ENCODE measurements at places on chromosomes 5 and 9.

DNA sequence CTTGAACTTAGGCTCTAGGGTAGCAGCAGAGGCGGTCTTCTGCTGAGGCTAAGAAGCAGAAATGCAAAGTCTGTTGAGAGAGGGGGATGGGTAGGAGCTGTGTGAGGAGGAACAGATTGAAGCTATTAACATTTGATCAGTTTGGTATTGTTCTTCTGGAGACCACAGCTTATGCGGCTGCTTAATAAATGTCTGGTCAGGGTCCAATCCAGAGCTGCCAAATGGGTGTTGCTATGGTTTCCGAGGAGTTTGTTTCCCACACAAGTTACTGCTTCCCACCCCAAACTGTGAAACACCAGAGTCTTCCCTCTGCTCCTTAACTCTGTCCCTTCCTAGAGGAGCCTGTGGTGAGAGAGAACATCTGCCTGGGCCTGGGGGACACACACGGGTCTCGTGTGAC, 142.2 kb upstream of the KLF4 start:
- no peak for DNase-seq

DNA sequence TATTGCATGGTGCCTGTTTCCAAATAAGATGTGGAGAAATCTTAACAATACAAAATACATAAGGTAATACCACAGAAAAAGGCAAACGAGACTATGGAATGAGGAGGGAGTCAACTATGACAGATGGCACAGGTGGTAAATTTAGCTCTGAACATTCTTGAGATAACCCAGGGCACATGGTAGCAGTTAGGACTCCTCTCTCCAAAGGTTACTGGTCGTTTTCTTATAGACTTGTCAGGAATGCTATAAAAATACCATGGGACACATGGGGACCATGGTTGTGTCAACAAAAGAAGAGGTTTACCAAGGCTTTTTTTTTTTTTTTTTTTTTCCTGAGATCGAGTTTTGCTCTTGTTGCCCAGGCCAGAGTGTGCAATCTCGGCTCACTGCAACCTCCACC, 209.4 kb upstream of the RFX3 start:
- no peak for DNase-seq

DNA sequence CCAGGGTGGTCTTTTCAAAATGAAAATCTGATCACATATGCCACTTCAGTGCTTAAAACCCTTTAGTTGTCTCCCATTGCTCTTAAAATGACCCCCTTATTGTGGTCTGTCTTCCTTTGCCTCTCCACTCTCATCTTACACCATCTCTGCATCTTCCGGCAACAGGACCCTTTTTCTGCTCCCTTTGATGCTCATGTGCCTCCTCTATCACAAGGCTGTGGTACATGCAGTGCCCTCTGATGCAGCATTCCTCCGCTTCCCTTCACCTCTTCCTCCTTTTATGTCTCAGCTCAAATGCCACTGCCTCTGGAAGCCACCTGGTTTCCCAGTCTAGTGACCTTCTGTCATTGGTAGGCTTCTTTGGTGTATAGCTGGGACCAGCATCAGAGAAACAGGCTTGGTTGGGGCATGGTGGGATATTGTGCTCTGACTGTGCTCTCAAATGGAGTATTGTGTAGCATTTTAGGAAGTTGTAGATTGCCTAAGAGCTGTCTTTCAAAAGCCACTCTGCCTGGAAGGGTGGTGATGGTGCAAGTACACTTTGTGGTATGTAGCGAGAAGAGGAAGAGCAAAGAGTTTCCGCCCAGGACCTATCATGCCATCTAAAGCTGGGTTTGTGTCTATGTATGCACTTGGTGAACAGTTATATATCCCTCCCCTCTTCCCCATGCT, 28.1 kb downstream of the ARHGAP26 start:
- DNase-seq, result no peak

DNA sequence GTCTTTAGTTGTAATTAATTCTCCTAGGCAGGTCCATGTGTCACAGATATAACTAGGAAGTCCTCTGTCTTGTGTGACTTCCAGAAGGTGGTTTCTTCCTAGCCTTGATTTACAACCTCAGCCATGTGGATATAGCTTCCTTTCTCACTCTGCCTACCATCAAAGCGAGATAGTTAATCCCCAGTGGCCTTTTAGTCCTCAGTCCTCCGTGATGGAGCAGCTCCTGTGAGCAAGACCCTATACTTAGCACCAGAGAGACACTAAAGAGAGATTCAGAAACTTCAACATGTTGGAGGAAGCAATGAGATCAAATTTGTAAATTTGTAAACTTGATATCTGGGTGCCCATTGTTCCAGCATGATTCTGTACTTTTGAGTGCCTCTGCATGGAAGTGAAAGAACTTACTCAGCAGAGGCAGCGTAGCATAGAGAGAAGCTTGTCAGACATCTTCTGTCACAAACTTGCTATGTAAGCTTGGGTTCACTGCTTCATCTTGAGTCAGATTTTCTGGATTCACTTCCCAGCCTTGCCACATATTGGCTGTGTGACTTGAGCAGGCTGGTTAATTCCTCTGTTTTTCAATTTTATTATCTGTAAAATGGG, 170.2 kb upstream of the NR3C1 start:
- no peak for DNase-seq

DNA sequence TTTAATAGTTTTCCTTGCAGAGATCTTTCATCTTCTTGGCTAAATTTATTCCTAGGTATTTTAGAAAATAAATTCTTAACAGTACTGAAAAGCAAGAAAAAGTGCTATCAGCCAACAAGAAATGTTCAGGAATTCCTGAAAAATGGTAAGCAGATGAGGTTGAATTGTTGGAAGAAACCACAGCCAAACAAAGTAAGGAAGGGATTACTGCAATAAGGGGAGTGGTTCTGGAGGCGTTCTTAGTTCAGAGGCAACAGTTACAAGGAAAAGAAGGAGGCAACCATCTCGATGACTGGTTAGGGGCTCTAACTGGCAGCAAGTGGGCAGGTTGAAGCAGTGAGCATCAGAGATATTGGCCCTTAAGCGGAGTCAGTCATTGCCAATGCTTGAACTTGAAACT, 12.8 kb upstream of the OR13J1 start:
- no peak for DNase-seq

DNA sequence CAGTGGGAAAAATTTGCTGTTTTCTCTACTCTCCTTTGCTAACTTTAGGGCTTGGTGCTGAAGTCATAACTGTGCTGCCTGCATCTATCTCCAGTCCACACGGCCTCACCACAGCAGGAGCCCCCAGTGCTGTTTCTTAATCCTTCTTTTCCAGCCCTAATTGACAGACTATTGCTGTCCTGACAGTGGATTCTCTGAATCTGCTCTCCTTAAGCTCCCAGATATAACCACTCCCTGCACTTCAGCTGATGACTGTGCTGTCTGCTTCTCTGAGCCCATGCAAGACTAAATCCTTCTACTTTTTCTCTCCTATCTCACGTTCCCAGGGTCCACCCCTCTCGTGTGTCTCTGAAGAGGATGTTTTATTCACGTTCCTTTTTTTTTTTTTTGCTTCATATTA, 19.7 kb upstream of the GRIA1 start:
- no peak for DNase-seq

- no peak for DNase-seq
Observed at GRCh38 chr5:142304013-142304701, 20.7 kb downstream of the SPRY4 start.

- DNase-seq, result no peak
Observed at GRCh38 chr5:180691046-180691445, 41.6 kb upstream of the FLT4 start.

- DNase-seq, result no peak
Observed at GRCh38 chr5:7518947-7519560, 123.1 kb downstream of the ADCY2 start.

- DNase-seq, result peak; percentile 7
Observed at GRCh38 chr9:93827545-93828330, 127.4 kb downstream of the BARX1 start.

DNA sequence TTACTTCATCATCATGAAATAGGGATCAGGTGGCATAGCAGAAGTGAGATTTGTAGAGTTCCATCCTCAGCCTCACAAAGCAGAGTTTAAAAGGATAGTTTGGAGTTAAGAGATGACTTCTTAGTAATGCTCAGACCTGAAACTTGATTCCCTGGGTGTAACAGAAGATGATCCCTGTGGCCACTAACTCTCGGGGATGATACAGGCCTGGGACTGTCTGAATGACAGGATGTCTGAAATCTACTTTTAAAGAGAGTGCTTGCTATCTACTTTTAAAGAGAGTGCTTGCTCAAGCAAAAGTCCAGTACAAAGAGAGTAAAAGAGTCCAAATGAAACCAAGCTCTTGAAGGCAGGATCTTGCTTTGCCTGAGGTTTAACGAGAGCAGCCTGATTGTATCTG, 14.6 kb downstream of the ADAMTS16 start:
- no peak for DNase-seq

- DNase-seq, result no peak
Observed at GRCh38 chr9:132744881-132745755, 74.9 kb downstream of the GTF3C4 start.

- no peak for DNase-seq
Observed at GRCh38 chr9:109013679-109014607, 644 bp upstream of the CTNNAL1 start.

DNA sequence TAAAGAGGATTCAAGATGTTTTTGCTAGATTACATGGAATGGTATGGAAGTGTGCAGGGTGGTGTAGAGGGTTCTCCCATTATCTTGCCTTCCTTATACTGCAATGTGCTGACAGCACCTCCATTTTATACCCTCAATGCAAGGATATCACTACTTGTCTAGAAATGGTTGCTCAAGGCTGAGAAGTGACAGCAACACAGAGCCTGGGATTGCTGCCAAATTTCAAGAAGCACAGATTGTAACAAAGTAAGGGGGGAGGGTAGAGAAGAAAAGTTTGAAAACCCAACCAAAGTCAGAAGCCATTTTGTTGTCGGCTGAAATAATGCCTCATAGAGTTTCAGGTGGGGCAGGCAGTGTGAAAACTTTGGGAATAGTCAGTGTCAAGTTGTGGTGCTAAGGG, 29.8 kb downstream of the PCDHAC2 start:
- DNase-seq, result no peak

GRCh38 chr5:41482715-41483114, 27.7 kb downstream of the PLCXD3 start:
- DNase-seq, result no peak

GRCh38 chr5:131821221-131821620, 24.4 kb upstream of the FNIP1 start:
- no peak for DNase-seq

- no peak for DNase-seq
Observed at GRCh38 chr9:115208501-115208900, 90.5 kb upstream of the TNC start.

GRCh38 chr5:152118676-152119470, 194.2 kb upstream of the GLRA1 start:
- no peak for DNase-seq
